Skeletal muscle tissue (tissue), 5 donors: ENCODE measurements at places on chromosomes 1 and 21. TPM values are rescaled to one million over a fixed set of nuclear protein-coding genes. Genes with fewer than 3 reads are reported as not detected.

Gene ASPM
- total RNA-seq, result 5.7 TPM

Gene AQP10
- total RNA-seq, result not detected

Gene DCDC2B
- not detected for total RNA-seq

Gene PODN
- total RNA-seq, result 3.7 TPM

Gene QSOX1
- total RNA-seq, result 4.2 TPM
